ENCODE measurements at places on chromosomes 6 and 20.

DNA sequence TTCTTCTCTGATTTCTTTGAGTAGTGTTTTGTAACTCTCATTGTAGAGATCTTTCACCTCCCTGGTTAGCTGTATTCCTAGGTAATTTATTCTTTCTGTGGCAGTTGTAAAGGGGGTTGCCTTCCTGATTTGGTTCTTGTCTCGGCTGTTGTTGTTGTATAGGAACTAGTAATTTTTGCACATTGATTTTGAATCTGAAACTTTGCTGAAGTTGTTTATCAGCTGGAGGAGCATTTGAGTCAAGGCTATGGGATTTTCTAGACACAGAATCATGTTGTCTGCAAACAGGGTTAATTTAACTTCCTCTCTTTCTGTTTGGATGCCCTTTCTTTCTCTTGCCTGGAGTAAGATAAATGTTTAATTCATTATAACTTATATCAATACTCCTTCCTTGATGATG is 86.4 kb downstream of the OLIG3 start:
- DNase-seq: no peak

GRCh38 chr6:87905101-87905641 is 142.5 kb upstream of the SPACA1 start:
- DNase-seq: no peak

GRCh38 chr6:47084610-47085009 is 42.5 kb upstream of the ADGRF1 start:
- DNase-seq: no peak

DNA sequence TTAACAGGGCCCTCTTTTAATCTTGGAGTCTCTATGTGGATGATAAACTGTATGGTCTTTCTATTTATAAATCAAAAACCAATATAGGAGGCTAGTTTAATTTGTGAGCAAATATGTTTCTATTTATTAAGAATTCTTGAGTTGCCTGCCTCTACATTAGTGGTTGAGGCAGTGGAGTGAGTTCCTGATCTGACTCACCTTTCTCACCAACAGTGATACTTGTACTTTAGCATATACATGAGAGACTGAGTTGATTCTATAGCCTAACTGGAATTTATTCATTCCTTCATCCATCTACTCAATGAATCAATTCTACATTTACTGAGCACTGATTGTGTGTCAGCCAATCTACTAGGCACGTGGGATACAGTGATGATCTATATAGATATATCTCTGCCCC is 126.9 kb downstream of the TRMT11 start:
- DNase-seq: no peak

DNA sequence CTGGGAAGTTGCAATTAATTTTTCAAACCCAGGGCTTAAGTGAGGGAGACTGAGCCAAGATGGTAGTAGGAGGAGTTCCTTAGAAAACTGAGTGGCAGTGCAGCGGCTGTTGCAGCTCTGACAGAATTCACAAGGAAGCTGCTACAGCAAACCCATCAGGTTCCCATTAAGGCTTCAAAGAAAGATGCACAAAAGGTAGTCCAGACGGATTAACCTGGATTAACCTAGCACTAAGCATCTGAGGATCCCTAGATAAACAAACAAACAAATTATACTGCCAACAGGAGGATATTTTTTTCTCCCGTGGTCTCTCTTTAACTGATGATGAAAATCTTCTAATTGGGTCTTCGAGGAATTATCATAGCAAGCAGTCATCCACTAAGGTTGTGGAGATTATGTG is 5.2 kb downstream of the TENT5A start:
- DNase-seq: no peak
